ENCODE measurements at places on chromosomes 2 and 18.

DNA sequence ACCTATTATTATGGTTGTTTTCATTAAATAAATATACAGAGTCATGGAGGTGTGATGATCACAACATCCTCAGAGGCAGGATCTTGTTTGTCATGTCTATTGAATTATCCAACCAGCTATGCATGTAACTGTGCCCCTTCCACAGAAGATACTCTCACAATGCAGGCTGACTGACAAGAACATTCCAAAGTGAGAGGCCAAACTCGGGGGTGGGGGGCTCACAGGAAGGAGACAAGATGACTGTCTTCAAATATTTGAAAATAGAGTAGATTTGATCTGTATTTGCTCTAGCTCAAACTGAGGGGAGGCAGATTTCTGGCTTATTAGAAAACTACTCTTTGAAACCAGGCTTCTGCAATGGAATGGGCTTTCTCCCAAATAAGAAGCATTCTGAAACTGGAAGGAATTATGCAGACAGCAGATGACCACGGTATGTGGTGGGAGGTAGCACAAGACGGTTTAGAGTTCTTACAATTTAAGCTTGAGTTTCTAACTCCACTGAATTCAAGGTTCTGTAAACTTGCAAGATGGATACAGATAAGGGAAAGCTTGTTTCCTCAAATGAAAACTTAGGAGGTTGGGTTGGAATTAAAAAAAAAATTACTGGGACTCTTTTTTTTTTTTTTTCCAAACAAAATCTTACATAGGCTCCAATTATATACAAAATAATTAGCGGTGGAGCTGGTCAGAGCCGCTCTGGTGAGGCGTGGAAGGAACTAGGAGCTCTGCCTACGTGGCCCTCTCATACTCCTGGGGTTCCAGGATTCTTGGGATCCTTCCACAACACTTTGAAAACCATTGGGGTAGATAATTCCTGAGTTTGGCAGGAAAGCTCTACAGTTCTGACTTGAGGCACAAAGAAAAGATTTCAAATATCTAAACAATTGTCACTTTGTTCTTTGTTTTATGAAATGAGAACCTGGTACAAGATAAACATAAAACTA is 79.3 kb downstream of the PLA2R1 start:
- no peak for DNase-seq

DNA sequence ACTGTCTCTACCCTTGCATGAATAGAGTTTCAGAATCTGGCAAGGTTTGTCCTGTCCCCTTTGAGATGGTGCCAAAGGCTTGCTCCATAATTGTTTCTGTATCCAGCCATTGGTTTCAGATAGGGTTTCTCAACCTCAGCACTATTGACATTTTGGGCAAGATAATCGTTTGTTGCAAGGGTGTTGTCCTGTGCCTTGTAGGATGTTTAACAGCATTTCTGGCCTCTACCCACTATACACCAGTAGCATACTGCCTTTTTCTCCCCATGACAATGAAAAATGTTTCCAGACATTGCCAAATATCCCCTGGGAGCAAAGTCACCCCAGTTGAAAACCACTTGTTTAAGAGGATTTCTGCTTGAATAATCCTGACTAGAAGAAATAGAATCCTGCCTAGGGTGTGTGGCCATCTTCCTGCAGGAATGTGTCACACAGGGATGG is 126.8 kb downstream of the CDC42EP3 start:
- DNase-seq = no peak

DNA sequence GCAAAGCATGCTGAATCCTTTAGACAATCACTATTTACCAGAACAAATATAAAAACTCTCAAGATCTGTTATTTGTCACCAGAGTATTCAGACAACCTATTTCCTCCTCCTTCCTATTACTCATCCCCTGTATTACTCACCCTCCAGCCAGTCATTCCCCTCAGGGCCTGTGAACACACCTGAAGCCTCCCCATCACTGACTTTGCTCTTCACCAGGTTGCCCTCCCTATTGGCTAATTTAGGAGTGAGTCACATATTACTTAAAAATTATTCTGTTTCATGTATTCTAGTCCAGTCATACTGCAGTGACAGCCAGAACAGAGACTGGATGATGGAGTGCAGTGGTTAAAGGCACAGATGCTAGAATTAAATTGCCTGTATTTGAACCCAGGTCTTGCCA is 3.7 kb upstream of the ATG16L1 start:
- DNase-seq = no peak

- no peak for DNase-seq
Observed at GRCh38 chr2:23614701-23615100, 229.7 kb downstream of the KLHL29 start.

GRCh38 chr2:188975497-188976102 is 1.4 kb downstream of the COL3A1 start:
- DNase-seq = no peak

- no peak for DNase-seq
Observed at GRCh38 chr2:22900674-22901073, 484.3 kb upstream of the KLHL29 start.

GRCh38 chr2:175815537-175815936 is 186.5 kb downstream of the LNPK start:
- DNase-seq = no peak

Measured in B cell (primary cell).